ENCODE measurements at places on chromosomes 3 and 15.
A peak's percentile ranks its signal among the peaks of the same experiment; 100 is the strongest.

DNA sequence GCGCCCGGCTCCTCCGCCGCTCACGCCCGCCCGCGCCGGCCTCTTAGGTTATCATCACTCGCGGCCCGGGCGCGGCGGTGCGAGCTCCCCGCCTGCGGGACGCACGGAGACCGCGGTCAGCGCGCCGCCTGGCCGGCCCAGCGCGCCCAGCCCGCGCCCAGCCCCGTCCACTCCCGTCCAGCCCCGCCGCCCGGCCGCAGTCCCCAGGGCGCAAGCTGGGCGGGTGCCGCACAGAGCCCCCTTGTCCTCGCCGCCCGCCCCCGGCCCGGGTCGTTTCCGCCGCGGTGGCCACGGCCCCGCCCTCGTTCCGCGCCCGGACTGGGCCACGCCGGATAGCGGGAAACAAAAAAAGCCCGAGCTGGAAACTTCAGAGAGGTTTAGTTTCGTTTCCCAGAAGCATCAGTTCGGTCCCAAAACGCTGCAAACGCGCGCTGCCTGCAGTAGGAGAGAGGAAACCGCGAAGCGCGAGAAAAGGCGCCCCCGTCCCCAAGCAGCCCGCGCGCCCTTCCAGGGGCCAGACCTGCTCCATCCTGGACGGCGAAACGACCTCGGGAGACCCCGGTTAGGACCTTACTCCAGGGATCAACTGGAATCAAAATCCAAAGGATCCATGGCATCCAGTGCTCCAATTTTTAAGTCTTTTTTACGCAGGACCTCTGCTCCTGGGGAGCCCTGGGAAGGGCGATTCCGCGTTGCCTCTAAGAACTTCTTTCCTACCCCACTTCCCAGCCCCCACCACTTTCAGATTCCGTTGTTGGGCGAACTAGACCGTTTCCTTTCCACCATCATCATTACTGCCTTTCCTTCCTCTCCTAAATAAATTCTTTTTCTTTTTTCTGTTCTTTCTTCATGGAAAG lies at the start of gene ATP10A:
ATP10A (minus strand) TSS at position 217 of the 857 bp plus-strand sequence. CDS start 231 bp downstream, outside the sequence.
- ATAC-seq, result peak; percentile 36

- ATAC-seq, result peak; percentile 85
Observed at GRCh38 chr3:112132975-112133448, at the start of gene GCSAM. Gene GCSAM (minus strand): TSS chr3:112133248. CDS start chr3:112133120, 128 bp downstream.

GRCh38 chr3:53780806-53781205 lies 65.4 kb downstream of the CHDH start:
- ATAC-seq, result no peak

GRCh38 chr3:188053710-188054380 lies 100.1 kb upstream of the LPP start:
- ATAC-seq, result no peak

GRCh38 chr15:56763141-56763895 lies 30.0 kb upstream of the ZNF280D start:
- ATAC-seq, result no peak

GRCh38 chr3:48990636-48991469 lies 812 bp downstream of the P4HTM start:
- ATAC-seq, result peak; percentile 23

GRCh38 chr3:42935472-42935871 lies 29.5 kb downstream of the ZNF662 start:
- no peak for ATAC-seq

- peak; percentile 79 for ATAC-seq
Observed at GRCh38 chr3:114308830-114309229, 15.0 kb downstream of the TIGIT start.

DNA sequence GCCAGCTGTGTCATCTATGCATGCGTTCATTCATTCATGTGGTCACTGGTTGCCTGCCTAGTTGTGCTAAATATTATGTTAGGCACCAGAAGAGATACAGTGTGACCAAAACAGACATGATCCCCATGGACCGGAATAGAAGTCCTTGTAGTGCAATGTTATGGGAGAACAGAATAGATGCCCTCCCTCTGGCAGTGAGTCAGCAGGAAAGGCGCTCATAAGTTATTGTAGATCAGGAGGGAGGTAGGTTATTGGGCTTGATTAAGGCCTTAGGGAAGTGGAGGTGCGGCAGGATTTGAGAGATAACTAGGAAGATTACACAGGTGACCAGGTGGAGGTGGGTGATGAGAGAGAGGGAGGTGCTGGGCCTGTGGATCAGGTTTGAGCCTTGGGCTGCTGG lies 5.2 kb downstream of the MCTP2 start:
- peak; percentile 16 for ATAC-seq

GRCh38 chr3:190180268-190180667 lies 59.6 kb upstream of the P3H2 start:
- ATAC-seq, result no peak

DNA sequence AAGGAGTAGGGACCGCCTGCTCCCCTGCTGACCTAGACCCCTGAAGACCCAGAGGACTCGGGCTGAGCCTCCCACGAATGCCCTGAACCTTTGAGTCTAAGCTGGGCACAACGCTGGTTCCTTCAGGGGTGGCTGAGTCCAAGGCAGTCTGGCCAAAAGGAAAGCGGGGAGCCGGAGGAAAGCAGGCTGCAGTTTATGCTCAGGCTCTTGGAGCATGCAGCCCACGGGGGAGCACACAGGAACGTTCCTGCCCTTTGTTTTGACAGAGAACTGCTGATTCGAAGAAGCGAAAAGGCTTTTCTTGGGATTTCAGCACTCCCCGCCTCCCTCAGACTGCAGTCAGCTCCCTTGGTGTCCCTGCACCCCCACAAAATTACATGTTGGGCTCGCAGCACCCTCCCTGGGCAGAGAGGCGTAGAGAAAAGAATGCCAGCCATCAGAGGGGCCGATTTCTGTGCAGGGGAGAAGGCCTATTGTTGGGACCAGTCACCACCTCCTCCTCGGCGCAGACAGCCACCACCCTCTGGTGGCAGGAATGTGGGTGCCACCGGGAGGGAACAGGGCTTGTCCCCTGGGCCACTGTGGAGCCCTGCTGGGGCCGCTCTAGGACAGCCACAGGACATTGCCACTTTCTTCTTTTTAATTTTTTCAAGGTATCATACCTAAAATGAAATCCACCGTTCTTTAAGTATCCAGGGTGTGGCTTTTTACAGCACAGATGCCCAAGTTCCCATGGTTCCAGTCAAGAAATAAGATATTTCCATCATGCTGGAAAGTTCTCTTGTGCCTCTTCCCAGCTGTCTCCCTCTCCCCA lies 72.2 kb downstream of the SMAD6 start:
- ATAC-seq, result peak; percentile 60

DNA sequence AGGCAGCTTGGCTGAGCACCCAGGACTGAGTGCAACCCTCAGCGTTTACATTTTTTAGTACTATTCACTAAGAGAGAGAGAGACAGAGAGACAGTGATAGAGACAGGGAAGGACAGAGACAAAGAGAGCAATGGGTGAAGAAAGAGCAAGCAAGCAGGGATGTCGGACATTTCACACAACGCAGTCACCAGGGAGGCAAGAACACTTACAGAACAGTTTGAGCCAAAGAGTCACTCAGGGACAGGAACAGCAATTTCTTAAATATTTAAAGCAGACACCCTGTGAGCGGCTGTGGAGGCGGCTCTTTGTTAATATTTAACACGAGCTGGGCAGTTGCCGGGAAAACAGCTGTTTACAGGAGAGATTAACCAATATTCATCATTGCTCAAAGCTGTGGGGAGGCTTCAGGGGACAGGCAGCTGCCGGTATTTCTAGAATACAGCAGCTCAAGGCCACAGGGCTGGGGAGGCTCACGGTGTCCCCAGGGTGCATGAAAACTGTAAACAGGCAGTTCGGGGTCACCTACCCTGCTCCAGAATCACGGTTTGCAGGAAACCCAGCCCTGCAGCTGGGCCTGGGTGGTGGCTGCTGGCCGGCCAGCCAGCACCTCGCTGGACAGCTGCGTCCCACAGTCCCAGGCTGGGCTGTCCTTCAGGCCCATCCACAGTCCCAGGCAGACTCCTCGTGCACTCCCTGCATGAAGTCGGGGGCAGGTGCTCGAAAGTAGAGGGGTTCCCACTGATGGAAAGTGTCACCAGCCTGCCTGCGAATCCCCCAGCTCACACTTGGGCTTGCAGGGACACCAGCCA lies 38.8 kb upstream of the PCSK6 start:
- ATAC-seq, result no peak

DNA sequence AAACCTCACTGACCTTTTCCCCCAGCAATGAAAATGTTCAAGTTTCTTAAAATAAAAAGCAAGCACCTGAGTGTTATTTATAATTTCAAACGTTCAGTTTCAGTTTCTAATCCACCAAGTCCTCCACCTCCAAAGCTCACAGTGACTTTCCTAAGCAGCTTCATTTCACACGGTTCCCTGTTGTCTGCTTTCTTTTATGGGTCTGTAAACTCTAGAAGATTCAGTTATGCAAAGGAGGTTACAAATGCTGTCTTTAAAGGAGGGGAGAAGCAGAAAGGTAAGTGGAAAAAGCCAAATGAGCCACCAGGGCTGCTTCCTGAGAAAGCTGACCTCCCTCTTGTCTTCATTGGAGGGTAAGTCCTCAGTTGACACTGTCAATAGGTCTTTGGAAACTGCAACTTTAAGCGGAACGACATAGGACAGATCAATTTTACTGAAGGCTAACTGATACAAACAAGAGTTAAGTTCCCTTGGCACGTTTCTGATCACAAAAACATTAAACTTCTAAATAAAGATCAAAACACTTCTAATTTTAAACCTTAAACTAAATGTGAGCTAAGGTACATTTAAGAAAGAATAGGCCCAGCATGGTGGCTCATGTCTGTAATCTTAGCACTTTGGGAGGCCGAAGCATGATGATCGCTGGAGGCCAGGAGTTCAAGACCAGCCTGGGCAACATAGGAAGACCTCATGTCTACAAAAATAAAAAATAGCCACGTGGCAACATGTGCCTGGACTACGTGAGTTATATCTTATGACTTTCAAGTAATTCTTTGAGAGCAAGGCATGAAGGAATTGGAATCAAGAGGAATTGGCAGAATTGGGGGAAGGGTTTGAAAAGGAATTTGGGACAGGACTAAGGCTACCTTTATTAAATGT lies 151.9 kb upstream of the UBE2E1 start:
- ATAC-seq, result no peak

GRCh38 chr3:105860641-105861040 lies 8.2 kb downstream of the CBLB start:
- ATAC-seq, result no peak

DNA sequence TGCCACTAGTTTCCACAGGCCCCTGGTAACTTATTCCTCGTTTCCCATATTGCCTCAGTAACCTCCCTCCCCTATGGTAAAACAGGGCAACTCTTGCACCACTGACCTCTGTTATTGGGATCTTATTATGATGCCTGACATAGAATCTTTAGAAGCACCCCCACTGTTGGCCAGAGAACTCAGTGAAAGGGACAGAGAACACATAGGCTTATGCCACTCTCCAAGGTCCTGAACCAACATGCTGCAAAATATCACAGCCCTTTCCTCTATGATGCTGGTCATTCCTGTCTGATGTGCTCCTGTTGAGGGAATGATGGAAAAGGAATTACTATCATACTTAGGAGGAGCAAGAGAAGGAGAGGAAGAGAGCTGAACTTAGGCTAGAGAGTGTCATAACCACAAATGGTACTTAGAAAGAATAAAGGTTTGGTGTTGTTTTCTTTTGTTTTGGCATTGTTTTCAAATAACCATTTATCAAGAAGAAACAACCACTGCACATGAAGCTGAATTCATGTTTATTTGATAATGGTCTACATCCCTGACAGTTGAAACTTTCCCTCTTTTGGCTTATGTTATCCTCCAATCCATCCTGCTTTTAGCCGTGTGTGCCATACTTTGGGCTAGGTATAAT lies 330.2 kb downstream of the EPHB1 start:
- no peak for ATAC-seq

DNA sequence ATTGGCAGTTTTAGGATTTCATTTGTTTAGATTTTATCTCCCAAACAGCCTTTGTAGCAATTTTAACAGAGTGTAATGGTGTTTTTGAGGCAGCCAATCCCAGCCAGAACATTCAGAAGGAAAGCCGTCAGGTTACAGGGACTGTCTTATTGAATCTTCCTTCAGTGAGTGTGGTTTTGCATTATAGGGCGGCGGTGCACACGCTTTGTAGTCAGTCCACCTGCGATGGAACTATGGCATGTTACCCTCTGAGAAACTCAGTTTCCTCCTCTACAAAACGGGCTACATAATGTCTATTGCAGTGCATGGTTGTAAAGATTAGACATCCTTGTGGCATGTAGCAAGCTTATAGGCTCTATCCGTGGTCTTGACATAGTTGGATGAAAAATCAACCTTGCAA lies 1.0 kb downstream of the LRRC28 start:
- no peak for ATAC-seq

DNA sequence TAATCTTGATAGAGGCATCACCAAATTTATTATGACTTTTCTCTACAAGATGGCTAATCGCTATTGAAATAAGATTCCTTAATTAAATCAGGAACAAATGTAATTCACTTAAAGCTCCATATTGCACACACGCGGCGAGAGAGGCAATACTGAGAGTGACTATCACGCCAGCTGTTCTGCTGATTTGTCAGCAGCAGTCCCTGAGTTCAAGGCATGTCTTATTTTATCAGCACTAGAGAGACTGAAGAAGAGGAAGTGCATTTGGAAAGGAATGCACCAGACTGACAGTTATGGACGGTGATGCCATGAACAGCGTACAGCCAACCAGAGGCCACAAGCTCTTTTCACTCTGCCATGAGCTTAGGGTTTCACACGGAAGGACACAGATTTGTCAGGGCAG lies 83.6 kb upstream of the SLCO3A1 start:
- ATAC-seq, result no peak

GRCh38 chr15:67967871-67968431 lies 86.2 kb upstream of the PIAS1 start:
- ATAC-seq, result no peak

DNA sequence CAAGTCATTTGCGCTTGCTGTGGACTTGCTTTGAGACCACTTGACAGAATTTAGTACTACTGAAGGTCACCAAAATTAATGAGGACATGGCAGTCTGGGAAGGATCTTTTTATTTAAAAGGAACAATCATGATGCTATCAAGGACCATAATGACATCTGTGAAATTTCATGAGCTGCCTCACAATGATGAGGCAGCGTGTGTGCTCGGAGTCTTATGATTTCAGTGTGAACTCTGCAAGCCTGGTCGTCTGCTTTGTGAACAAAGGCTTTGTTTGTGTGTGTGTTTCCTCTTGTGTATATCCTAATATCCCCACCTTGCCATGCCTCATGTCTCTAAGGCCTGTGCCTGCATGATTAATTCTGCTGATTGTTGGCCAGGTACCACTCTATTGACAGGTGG lies 46.7 kb downstream of the RAD54L2 start:
- ATAC-seq, result no peak

DNA sequence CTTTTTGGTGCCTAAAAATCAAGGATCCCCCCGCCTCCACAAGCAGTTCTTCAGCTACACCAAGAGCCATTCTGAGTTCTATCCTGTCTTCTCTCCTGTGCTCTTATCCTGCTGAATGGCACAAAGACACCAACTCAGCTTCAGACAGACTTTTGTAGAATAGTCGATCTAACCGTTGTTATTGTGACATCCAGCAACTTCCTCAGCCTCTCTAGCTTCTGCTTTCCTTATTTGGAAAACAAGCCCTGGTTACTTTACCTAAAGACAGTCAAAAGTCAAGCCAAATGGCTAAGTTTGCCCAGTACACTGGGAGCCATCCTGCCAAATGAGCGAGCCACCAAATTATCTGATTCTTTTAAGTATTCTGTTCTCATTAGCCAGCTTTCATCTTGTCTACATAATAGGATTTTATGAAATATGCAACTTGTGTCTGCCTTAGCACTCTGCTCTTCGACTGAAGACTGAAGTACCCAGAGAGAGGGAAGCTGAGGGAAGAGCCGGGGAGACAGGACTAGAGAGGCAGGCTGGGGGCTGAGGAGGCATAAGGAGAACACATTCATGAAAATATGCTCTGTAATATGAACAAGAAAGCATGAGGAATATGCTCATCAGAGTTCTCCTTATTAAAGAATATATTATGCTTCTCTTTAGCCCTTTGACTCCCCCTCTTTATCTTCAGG lies 35.1 kb downstream of the LYZL4 start:
- ATAC-seq, result no peak

All from activated T-helper 17 cell treated with anti-CD3 and anti-CD28 coated beads, Interleukin-2, amount 50 U/mL, for 72 hours (primary cell).